ENCODE measurements at places on chromosomes 4 and X.

- DNase-seq = no peak
These were observed 26.9 kb upstream of the IL1RAPL2 start for GRCh38 chrX:104539081-104539480.

DNA sequence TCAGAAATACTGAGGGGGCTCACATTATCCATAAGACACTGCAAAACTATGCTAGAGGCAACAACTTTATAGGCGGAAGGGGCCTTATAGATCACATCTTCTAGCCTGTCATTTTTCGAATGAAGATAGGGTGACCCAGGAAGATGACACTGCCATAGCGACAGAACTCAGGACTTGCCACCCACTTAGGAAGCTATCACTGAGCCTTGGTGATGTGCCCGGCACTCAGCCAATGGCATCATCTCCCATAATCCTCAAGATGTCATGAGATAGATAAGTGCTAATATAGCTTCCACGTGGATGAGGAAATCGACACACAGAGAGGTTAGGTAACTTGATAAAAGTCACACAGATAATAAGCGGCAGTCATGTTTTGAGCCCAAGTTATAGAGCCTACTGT, 346.6 kb downstream of the DHX15 start:
- no peak for DNase-seq

GRCh38 chr4:41111791-41112190, 102.6 kb downstream of the APBB2 start:
- DNase-seq = no peak

DNA sequence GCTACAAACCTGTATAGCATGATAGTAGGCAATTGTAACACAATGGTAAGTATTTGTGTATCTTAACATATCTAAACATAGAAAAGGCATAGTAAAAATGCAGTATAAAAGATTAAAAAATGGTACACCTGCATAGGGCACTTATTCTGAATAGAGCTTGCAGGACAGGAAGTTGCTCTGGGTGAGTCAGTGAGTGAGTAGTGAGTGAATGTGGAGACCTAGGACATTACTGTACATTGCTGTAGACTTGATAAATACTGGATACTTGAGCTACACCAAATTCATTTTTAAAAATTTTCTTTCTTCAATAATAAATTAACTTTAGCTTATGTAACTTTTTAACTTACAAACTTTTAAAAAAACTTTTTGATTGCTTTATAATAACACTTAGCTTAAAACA, 68.2 kb upstream of the MAML3 start:
- no peak for DNase-seq

GRCh38 chrX:48580662-48581061, 6.4 kb downstream of the RBM3 start:
- no peak for DNase-seq
